Activated CD4-positive, alpha-beta T cell treated with anti-CD3 and anti-CD28 coated beads, Interleukin-2, amount 10 ng/mL, durations not matched to agents 7 days and 5 days (primary cell): ENCODE measurements at places on chromosomes 7 and 10.

DNA sequence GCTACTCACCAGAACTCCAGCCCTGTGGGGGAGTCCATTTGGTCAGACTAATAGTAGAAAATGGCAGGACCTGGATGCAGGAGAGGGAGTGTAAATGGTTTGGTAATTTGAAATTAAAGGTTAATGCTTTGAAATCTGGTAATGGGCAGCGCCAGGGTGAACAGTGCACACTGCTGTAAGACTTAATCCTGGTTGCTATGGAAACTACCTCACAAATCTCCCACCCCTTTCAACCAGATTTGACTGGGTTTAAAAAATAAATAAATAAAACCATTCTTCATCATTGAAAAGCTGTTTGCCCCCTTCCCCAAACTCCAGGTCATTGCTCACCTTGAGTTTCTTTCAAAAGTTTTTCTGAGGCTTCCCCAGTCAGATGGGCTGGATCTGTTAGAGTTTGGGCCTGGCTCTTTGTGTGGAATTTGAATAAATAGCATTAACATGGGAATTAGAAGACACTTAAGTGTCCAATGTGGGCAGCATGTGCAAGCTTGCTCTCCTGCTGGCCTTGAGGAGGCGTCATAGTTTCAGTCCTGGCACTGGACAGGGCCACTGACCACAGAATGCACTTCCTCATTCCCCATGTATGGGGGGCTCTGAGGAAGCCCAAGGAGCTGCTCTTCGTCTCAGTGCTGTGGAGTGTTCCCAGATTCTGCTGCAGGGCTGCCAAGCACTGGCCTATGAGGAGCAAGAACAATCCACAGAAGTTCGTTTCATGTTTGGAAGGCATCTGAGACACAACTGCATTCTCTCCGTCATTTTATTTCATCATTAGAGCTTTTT, 90.7 kb downstream of the LRRC4 start:
- no peak for DNase-seq

DNA sequence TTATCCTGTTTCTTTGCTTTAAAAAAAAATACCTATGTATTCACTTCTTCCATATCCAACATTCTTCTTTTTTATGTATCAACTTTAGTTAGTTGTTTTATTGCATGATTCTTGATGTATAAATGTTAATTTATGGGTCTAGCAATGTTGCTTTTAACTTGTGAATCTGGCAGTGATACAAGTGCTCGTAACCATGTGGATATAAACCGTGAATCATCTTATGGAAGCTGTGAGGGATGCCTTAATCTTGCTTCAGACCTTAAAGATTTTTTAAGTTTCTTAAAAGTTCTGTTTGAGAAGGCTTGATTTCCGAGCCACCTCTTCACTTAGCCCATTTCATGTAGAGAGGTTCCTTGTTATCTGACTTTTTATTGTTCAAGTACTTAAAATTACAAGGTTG, 25.9 kb downstream of the HELLS start:
- no peak for DNase-seq

- DNase-seq, result no peak
These were observed 16.3 kb downstream of the RBM33 start for GRCh38 chr7:155660758-155661093.

DNA sequence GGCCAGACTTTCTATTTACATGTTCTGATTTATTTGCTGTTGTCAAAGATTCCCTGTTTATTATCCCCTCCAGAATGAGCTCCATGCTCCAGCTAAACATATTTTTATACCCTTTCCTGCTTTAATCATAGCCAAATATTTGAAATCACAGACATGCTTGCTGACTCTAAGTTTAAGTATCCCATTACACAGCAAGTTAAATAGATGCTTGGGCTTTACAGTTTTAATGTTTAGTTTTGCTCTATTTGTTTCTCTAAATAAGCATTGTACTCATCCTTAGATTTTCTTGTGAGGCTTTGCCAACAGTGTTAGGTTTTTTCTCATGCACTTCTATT, 196.8 kb downstream of the TAX1BP1 start:
- DNase-seq, result no peak

- DNase-seq, result no peak
These were observed 21.7 kb downstream of the ZCWPW1 start for GRCh38 chr7:100406767-100407166.

GRCh38 chr10:114821915-114822443, 399 bp downstream of the FHIP2A start:
- no peak for DNase-seq

- DNase-seq, result no peak
These were observed 16.2 kb downstream of the ZNF786 start for GRCh38 chr7:149074116-149074885.

- no peak for DNase-seq
These were observed 519.0 kb downstream of the PCDH15 start for GRCh38 chr10:54282012-54282411.

GRCh38 chr10:76302481-76302880, 871.1 kb downstream of the LRMDA start:
- no peak for DNase-seq

DNA sequence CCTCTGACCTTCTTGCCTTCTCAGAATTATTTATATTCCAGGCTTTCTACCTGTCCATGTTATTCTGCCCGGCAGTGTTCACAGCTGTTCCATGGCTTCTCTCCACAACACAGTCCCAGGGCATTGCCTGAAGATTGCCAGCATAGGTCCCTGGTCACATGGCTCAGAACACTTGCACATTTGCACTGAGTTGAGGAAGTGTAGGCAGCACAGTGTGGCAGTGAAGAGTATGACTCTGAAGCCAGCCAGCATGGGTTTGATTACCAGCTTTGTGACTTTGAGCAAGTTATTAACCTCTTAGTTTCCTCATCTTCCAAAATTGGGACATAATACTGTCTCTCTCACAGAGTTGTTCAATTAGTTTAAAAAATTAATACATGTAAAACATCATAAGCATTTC, 73.2 kb upstream of the NEUROD6 start:
- DNase-seq, result no peak

DNA sequence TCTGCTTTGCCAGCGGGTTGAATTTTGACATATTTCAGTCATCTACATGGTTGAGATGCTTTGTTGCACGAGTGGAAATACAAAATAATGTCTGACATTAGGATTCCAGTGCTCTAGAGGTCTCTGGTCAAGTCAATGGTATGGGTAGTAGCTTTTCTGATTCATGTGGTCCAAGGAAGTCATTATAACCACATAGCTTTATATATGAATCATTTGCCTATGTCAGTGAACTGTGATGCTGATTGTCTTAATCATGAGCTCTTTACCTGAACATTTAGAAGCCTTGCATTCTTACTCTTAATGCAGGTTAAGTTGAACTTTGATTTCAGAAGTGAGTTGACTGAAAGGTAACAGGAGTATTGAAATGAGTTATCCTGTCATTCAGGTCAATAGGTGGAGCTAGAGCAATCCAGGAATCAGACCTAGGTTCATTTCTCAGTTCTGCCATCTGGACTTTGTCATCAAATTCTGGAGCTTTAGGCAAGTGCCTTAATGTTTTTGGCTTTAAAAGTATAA, 3.3 kb downstream of the MAPK8 start:
- no peak for DNase-seq

DNA sequence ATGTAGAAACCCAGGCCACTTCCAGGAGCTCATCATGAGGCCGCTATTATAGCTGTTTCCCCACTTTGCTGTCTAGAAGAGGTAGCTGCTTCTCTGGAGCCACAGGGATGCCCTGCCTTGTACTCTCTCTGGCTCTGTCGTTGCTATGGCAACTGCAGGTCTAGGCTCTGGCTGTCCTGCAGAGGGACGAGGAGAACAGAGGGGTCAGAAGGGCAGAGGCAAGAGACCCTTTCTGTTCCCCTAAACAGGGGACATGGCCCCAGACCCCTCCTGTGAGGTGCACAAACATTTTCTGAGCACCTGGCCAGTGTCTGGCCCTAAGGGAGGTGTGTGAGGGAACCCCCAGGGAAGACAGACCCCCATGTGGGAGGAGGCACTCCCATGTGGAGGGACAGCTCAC, 31.4 kb downstream of the ITPRIP start:
- no peak for DNase-seq

DNA sequence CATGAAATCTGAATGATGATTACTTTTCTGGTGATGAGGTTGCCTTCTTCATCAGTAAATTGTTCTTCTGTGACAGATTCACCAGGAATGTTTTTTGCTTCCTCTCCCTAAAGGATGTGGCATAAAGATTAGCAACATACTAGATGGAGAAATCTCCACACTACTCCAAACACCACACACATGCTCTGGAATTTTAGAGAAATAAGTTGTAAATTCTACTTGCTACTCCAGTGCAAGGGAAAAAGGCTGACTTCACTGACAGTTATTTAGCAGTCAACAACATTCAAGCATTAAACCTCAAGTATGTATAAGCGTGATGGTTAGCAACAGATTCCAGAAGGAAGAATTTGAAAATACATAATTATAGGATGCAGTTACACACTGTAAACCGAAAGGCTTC, 137.9 kb upstream of the CCDC6 start:
- DNase-seq, result no peak

GRCh38 chr7:77544518-77544917, 7.4 kb downstream of the PTPN12 start:
- DNase-seq, result no peak

- DNase-seq, result no peak
These were observed 73.9 kb upstream of the NMT2 start for GRCh38 chr10:15242261-15242840.

- no peak for DNase-seq
These were observed 77.2 kb downstream of the CH25H start for GRCh38 chr10:89129911-89130310.

- no peak for DNase-seq
These were observed 52.0 kb upstream of the NPTX2 start for GRCh38 chr7:98565103-98565502.

DNA sequence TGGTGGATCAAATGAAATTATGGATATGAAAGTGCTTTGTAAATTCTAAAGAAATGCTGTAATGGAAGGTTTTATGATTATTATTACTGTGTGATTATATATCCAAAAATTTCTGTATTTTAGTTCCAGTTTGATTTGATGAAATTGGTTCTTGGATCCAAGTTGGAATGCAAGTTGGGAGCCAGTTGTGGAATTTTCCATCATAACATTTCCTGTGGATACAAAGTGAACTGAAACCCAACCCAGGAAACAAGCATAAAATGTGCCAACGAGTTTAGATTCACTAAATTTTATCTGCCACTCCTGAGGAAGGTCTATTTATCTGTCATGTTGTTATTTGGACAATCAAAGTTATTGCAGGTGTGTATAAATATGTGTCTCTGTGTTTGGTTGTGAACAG, 131.4 kb upstream of the MDFIC start:
- DNase-seq, result no peak

GRCh38 chr10:77347052-77347451, 290.6 kb downstream of the KCNMA1 start:
- DNase-seq, result no peak
